T-helper 1 cell (primary cell): ENCODE measurements at places on chromosomes 7 and 10.

GRCh38 chr10:126584836-126585235 is 85.7 kb downstream of the C10orf90 start:
- DNase-seq, result no peak

- DNase-seq, result no peak
Observed at GRCh38 chr7:19224951-19225350, 79.7 kb upstream of the FERD3L start.

DNA sequence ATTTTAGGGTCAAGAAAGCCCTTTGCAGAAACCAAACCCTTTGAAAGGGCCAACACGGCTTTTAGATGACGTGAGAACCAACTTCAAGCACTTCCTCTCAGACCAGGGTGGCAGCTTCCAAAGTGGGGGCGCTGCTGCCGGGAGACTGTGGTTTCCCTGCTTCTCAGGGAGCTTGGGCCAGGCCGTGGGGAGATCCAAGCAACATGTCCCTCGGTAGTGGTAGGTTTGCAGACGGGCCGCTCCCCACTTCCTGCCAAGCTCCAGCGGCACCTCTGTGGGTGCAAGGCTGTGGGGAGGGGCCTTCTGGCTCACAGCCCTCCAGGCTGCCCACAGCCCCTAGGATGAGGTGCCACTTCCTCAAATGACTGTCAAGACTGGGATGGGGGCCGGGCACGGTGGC is 132.4 kb downstream of the FAM53B start:
- DNase-seq, result no peak

DNA sequence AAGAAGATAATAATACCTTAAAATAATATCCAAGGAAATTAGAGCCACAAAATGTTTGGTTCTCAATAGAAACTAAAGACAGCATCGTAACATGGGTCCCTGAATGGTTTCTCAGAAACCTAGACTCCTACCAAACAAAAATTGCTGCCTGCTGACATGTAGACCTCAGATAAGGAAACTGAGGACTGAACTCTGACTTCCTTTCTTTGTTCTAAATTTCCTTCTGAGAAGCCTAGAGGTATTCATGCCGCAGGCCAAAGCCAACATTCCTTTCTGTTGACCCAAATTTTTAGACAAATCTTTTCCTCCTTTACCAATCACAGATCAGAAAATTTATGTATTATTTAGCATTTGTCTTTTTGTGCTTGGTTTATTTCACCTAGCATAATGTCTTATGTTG is 816.7 kb upstream of the PHF14 start:
- no peak for DNase-seq

DNA sequence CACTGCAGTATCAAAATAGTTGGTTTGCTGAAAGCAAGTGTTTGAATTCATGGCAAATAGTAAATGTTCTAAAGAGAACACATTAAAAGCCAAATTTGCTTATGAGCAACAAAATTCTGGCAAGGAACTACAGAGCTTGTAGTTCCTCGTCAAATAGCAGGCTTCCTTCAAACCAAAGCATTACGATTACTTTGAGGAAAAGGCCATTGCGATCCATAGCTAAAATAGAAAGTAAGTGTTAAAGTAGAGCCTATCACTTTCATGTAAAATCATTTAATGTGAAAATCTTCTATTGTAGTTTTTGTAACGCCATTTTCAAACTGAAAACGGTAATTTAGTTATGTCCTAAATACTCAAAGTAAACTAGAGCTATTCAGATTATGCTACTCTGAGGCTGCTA is 20.1 kb downstream of the CACNA2D1 start:
- no peak for DNase-seq

DNA sequence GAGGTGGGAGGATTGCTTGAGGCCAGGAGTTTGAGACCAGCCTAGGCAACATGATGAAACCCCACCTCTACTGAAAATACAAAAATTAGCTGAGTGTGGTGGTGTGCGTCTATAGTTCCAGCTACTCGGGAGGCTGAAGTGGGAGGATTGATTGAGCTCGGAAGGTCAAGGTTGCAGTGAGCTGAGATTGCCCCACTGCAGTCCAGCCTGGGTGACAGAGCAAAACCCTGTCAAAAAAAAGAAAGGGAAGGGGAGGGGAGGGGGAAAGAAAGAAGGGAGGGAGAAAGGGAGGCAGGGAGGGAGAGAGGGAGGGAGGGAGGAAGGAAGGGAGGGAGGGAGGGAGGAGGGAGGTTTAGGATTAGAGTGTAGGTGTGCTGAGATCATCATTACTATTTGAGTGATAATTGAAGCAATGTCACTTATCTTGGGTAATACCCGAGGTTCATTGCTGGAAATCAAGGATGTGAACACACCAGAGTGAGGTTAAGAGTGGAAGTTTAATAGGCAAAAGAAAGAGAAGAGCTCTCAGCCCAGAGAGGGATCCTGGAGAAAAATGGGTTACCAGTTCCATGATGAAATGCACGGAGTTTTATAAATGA is 27.6 kb downstream of the VCL start:
- no peak for DNase-seq

- no peak for DNase-seq
Observed at GRCh38 chr10:61541960-61542359, 88.8 kb upstream of the TMEM26 start.

- DNase-seq, result no peak
Observed at GRCh38 chr10:68280758-68281157, 48.8 kb upstream of the ATOH7 start.

GRCh38 chr10:67852761-67853160 is 14.8 kb upstream of the DNAJC12 start:
- no peak for DNase-seq

GRCh38 chr7:103114576-103115008 is 34.3 kb downstream of the NAPEPLD start:
- DNase-seq, result no peak

DNA sequence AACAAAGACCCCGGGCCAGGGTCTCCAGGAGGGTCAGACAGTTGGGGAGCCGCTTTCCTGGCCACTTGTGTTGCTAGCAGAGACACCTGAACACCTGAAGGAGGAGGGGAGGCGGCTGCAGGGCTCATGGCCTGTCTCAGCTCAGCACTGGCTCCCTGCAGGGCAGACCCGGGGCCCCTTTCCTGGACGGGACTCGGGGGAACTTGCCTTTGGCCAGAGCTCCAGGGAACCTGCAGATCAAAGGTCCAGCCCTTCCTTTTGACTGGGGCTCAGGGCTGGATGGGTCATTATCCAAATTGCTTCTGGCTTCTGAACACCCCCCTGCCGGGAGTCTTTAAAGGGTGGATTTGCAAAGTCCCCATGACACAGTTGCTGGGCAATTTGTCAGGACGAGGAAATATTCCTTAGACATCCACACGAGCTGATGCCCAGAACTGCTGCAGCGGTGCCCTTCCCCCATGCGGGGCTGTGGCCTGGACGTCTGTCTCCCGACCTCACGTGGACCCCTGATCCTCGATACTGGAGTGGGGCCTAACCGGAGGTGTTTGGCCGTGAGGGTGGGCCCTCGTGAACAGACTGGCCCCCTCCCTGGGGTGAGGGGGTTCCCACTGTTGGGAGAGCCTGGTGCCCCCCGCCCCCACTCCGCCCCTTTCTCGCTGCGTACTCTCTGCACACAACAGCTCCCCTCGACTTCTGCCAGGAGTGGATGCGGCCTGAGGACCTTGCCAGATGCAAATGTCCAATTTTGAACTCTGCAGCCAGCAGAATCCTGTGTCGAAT is 194.3 kb downstream of the ELFN1 start:
- DNase-seq, result no peak

- no peak for DNase-seq
Observed at GRCh38 chr10:47154762-47155161, 145.2 kb upstream of the GDF10 start.

GRCh38 chr7:155292680-155293226 is 4.9 kb upstream of the INSIG1 start:
- DNase-seq, result no peak

GRCh38 chr10:95691281-95691680 is 2.4 kb downstream of the TCTN3 start:
- no peak for DNase-seq

DNA sequence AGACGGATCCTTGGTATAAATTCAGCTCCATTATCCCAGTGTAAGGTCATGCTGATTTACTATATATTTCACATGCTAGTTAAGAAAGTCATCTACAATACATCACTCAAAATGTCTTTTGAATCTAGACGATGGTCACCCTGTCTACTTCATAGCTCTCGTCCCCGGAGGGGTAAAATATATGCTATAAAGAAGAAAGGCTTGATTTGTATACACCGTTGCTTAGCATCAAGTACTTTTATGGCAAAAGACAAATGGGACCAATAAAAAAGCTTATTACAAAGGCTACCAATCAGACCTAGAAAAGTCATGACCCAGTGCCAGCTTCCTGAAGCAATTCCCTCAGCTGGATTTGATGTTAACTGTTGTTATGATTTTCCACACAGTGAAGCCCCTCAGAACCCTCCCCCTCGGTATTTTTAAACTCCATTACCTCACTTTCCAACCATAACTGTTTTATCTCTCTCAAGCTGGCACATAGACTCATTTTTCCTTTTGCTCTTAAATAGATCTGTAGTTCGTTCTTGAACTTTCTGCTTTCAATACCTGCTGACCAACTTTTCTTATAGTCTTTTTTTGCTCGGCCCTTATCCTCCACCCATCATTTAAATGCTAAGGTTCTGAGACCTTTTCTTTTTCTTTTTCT is 104.9 kb downstream of the DOCK4 start:
- DNase-seq, result no peak

DNA sequence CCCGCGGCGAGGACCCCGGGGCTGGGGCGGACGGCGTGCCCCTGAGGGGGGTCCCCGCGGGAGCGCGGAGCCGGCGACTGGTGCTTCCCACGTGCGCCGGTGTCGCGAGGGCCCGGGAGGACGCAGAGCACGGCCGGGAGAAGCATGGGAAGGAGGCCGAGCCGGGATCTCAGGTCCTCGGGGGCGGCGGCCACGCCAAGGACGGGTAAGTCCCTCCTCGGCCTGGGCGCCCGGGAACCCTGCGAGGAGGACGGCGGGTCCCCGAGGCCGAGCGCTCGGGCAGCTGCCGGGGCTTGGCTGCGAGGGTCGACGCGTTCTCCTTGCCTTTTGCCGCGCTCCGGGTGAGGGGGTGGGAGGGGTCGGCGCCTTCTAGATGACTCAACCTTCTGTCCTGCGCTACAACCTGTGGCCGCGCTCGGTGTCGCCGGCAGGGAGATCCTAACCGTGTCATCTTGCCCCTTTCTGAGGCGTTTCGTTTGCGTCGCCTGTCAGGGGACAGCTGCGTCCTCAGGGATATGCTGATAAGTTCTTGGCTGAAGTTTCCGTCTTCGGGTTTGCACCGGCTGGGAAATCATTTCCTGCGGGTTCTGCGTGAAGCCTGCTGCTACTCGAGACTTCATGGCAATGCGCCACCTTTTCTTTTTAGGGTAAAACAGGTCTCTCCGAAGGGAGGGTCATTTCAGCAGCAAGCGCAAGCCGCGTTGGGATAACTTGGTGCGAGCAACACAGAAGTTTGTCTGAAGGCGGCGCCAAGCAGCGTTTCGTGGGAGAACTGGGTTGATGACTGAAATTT is 529 bp downstream of the TASOR2 start:
- DNase-seq, result peak; percentile 65

DNA sequence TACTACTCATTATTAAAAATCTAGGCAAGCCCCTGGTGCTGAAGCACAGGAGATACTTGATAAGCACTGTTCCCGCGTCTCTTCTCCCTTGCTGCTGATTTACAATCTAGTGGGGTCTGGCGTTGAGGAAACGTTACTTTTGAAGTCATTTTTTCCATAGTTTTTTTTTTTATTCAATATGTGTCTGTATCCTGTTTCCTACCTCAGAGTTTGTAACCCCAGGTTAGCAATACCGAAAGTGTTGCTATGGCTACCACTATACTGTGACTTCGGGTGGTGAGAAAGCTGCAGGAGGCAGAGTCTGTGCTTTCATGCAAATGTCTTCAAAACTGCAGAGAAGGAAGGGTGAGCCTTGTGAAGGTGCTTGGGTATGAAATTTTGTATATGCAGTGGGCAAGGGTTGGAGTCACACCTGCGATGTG is 458.8 kb upstream of the GHITM start:
- no peak for DNase-seq

GRCh38 chr10:82883603-82884002 is 1008.6 kb downstream of the NRG3 start:
- DNase-seq, result no peak

GRCh38 chr7:151135866-151136843 is 31.3 kb downstream of the GBX1 start:
- no peak for DNase-seq

DNA sequence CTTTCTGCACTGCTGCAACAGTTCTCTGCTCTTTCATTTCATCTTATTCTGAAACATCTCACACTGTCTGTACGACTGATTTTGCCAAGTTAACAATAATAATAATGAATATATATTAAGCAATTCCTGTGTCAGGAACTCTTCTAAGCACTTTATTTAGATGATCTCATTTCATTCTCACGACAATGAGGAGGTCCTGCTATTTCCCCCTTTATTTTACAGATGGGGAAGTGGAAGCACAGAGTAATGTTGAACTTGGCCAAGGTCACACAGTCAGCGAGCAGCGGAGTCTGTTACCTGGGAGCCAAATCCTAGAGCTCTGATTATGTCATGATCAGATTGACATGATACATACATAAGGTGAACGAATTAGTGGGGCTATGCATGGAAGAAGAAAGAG is 5.8 kb downstream of the MRC1 start:
- DNase-seq, result no peak

GRCh38 chr10:64148607-64149006 is 627.4 kb downstream of the REEP3 start:
- no peak for DNase-seq

DNA sequence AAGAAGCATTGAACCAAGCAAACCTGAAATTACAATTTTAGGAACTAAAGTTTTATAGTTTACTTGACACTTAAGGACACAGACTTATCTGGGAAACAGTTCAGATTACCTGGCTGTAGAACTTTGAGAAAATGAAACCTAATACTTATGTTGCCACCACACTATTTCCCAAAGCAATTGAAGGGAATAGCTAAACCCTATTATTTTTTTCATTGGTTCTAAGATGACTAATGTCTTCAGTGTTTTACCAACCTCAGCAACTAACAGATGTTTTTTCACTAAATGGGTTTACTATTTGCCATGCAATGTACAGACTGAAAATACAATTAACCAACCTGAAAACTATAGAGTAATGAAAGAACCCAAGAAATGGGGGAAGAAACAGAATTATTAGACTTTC is 689.6 kb downstream of the SORCS1 start:
- no peak for DNase-seq
